ENCODE measurements at places on chromosomes 7 and 10.

DNA sequence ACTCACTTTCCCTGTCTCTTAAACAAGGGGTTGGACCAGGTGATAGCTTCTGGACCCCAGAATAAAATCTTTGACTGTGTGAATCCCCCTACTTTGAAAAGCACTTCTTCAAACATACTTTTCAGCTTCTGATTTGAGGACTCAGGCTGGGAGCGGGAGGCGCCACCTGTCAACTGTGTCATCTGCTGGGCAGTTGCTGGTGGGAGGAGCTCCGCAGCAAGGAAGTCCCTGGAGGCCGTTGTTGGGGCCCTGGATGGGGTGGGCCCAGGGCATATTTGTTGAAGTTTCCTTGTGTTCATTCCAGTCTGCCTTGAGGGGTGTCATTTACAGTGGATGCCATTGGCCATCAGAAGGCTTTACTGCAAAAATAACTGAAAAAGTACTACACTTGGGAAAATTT, 197.7 kb downstream of the CCDC3 start:
- no peak for DNase-seq

DNA sequence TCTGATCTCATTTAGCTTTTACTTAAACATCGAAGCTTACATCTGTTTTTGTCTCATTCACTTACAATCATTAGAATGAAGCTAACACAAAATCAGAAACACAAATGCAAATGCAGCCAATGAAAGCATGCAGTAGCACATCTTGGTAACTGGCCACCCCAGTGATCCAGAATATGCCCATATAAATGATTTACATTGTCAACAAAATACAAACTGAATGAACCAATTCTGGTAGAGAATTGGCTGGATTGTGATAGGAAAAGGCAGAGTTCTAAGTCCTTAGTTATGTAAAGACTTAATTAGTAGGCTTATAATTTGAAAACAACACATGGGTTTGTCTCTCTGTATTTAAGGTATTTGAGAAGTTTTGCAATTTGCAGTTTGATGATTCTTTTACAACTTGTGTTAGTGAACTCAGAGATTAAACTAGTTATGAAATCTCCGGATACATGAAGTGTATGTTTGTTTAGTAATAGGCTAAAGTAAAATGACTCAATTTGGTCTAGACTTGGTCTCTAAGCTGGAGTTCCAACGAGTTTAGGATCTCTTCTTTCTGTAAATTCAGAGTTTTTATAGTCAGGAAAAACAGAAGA, 21.2 kb downstream of the TECTB start:
- DNase-seq = no peak

DNA sequence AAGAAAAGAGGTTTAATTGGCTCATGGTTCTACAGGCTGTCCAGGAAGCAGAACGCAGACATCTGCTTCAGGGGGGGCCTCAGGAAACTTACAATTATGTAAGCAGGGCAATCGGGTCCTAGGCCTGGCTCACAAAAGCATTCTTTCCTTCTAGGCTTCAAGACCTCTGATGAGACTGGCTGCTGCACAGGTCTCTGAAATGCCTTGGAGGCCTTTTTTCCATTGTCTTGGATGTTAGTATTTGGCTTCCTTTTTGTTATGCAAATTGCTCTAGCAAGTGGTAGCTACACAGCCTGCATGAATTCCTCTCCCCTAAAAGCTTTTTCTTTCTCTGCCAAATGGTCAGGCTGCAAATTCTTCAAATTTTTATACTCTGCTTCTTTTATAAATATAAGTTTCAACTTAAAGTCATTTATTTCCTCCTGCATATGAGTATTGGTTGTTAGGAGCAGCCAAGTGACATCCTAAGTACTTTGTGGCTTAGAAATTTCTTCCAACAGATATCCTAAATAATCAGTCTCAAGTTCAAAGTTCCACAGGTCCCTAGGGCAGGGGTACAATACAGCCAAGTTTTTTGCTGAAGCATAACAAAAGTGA, 83.1 kb upstream of the SEMA3A start:
- DNase-seq = no peak

GRCh38 chr7:79462390-79462789, 8.9 kb upstream of the MAGI2 start:
- DNase-seq = no peak

DNA sequence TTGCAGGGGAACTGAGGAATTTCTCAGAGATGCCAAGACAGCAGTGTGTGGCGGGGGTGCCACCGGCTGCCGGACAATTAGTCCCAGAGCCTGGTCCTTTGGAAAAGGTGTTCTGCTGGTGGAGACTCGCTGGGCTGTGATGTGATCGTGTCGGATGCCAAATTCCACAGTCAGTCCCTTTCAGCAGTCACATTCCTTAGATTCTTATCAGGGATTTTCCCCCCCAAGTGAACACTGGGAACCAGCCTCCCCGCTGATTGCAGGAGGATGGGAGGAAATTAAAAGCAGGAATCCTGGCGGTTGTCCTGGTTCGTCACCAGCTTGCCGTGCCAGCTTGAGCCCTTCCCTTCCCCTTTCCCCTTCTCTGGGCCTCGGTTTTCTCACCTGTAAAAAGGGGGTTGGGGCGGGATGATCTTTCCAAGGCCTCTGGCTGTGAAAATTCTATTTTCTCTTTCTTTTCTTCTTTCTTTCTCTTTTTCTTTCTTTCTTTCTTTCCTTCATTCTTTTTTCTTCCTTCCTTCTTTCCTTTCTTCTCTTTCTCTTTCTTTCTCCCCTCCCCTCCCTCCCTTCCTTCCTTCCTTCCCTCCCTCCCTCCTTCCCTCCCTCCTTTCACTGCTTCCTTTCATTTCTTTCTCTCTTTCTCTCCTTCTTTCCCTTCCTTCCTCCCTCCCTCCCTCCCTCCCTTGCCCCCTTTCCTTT, 39.6 kb downstream of the COL26A1 start:
- DNase-seq = no peak

DNA sequence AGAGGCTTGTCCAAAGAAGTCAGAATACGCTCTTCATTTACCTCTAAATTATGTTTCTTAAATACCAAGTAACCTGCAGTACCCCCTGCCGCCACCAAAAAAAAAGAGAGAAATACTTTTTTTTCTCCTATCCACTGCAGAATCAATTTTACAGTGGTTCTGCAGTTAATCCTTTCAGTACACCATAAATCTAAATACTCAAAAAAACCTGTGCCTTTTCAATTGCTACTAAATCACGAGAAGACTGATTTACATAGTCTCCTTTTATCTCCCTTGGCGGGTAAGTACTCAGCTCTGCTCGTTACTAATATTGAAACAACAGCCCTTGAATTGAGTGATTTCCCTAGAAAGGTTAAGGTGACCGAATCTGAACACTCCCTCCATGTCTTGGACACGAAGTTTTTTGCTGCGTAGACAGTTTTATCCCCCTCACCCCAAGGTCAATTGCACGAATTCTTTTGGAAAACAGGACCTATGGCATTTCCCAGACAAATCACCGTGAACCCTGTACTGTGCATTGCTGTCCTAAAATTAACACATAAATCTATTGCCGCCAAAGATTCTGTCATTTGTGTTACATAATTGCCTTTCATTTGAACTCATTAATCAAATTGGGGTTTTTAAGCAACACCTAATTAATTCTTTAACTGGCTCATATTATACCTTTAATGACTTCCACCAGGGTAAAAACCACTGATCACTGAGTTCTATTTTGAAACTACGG, 512 bp upstream of the VIM start:
- no peak for DNase-seq

DNA sequence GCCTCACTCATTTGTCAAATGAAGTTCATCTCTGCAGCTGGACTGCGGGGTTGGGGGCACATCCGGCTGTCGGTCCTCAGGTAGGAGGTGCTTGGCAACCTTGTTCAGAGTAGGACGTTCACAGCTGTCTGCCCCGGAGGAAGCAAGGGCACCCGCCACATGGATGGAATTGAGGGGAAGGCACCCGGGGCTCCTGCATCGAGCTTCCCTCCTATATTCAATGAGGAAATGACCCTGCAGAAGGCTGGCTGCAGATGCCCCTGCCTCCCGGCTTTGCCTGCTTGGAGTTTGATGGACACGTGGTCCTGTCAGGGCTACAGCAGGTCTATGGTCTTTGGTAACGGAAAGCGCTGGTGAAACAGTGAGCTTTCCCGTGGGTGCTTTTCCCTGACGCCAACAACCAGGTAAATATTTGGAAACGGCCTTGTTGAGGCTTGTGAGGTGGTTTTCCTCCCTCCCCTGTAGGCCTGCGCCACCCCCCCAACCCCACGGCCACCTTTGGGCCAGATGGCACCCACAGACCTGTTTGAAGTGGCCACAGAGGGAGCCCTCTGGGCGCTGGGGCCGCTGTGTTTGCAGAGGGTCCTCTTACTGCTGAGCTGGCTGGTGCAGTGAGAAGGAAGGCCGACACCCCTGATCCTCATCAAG, 32.9 kb downstream of the HTRA1 start:
- no peak for DNase-seq

GRCh38 chr10:127925471-127926207, 18.7 kb downstream of the PTPRE start:
- no peak for DNase-seq

DNA sequence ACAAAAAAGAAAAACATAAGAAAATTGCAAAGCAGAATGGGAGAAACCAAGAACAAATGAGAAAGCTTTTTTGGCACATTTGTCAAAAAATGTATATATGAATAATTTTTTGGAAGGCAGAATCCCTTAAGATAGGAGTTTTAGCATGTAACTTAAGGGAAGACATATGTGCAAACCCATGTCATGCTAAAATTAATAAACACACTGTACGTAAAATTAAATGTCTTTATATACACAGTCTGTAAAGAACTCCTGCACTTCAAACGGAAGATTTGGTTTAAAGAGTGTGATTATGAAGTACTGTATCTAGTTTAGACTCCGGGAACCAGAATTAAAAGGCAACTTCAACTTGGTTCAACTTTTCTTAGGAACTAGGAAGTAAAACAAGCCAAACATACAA, 369.9 kb upstream of the TEX47 start:
- no peak for DNase-seq

GRCh38 chr10:62005687-62006086, 104.2 kb downstream of the ARID5B start:
- DNase-seq = no peak

- DNase-seq = no peak
Observed at GRCh38 chr7:150855476-150856302, 3.4 kb downstream of the AOC1 start.

GRCh38 chr10:104501449-104501848, 139.6 kb upstream of the SORCS3 start:
- DNase-seq = no peak

DNA sequence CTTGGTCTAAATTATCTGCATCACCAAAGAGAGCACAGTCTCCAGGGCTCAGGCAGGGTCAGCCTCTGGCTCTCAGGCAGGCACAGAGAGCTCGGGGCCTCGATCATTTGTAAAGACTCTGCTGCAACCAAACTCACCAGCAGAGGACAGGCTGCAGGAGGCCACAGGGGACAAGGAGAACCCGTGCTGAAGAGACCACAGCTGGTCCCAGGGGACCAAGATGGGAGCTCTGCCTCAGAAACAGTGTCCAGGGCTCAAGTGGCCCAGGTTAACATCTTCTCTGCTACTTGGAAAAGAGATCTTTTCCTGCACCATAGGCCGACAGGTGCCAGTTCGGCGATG, 543.2 kb downstream of the PTPRN2 start:
- no peak for DNase-seq

GRCh38 chr10:21760332-21760731, 226.3 kb downstream of the MLLT10 start:
- no peak for DNase-seq

- DNase-seq = no peak
Observed at GRCh38 chr7:8433477-8434289, at the start of gene NXPH1. TSS of gene NXPH1 (plus strand) at chr7:8433609.

- DNase-seq = no peak
Observed at GRCh38 chr7:118478931-118479330, 254.4 kb downstream of the ANKRD7 start.

GRCh38 chr7:85711894-85712293, 525.0 kb upstream of the SEMA3D start:
- no peak for DNase-seq

DNA sequence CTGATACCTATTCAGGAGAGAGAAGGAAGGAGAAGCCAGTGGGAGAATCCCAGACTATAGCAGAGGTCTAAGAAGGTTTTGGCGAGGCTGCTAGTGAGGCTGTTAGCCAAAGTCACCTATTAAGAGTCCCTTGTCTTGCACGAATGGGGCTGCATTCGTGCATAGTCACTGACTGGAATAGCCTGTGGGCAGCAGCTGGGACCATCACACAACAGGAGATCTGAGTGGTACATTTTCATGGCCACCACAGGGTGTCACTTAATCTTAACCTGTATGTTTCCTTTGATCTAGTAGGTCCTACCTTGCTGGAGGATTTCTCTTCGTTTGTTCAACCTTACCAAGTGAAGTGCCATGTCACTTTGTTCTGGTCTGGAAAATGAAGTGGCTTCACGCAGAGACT, 319.9 kb downstream of the BMPER start:
- no peak for DNase-seq

- DNase-seq = no peak
Observed at GRCh38 chr10:28075424-28075823, 76.5 kb upstream of the ODAD2 start.

DNA sequence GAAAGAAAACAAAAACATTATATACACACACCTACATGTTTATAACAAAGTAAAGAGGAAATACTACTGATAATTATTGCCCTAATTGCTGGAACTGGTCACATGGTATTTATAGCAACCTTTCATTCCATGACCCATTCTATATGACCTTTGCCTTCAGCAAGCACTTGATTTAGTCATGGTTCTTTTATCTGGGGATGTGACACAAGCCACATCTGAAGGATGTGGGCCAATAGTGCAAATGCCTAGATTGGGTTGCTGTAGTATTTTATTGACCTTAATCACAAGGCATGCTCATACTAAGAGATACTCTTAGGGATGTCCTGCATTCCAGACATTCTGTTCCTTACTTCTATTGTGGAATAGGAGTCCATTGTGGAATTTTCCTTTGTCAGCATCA, 723.5 kb upstream of the POM121L12 start:
- no peak for DNase-seq

GRCh38 chr7:1263391-1263951, 30.8 kb downstream of the UNCX start:
- DNase-seq = no peak

DNA sequence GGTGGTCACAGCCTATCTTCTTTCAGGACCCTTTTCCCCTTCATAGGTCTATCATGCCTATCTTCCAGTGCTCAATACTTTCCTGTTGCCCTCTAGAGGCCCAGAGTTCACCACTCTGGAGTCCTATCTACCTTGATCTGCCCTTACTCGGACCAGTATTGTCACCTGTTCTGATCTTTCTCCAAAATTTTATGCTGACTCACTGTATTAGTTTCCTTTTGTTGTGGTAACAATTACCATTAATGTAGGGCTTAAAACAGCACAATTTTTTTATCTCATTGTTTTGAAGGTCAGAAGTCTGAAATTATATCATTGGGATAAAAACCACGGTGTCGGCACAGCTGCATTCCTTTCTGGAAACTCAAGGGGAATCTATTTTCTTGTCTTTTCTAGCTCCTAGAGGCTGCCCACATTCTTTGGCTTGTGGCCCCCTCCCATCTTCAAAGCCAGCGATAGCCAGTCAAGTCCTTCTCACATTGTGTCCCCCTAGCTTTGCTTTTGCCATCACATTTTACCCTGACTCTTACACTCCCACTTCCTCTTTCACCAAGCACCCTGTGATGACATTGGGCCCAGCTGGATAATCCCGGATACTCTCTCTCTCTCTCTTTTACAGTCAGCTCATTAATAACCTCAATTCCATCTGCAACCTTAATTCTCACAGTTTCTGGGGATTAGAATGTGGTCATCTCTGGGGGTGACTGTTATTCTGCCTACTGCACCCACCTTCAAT, 54.6 kb downstream of the TFAM start:
- no peak for DNase-seq

All from nucleus accumbens (tissue), 56 donors.